Effector memory CD8-positive, alpha-beta T cell (primary cell): ENCODE measurements at places on chromosomes 6 and 20.

GRCh38 chr6:165845493-165845892 lies 182.5 kb upstream of the PDE10A start:
- H3K27me3 ChIP-seq, result peaks cover 65% of the 10 kb centered on the region
- peaks cover 2% of the 10 kb centered on the region for H3K36me3 ChIP-seq

GRCh38 chr6:81606965-81607381 lies 145.5 kb downstream of the TENT5A start:
- no peaks in the 10 kb centered on the region for H3K27me3 ChIP-seq
- no peak for DNase-seq
- no peaks in the 10 kb centered on the region for H3K4me1 ChIP-seq

- H3K27me3 ChIP-seq, result peaks cover 23% of the 10 kb centered on the region
- no peak for DNase-seq
- H3K4me3 ChIP-seq, result no peak overlapping the region
- H3K27ac ChIP-seq, result no peak overlapping the region
- peaks cover 7% of the 10 kb centered on the region for H3K4me1 ChIP-seq
These were observed 52.9 kb upstream of the GPR31 start for GRCh38 chr6:167210375-167211294.

GRCh38 chr6:15948930-15949900 lies 179.7 kb upstream of the MYLIP start:
- H3K27ac ChIP-seq, result no peak overlapping the region
- no peaks in the 10 kb centered on the region for H3K4me1 ChIP-seq
- no peaks in the 10 kb centered on the region for H3K36me3 ChIP-seq
- H3K4me3 ChIP-seq, result no peak overlapping the region
